Regular cardiac myocyte (primary cell): ENCODE measurements at places on chromosomes 1 and 21. TPM values are rescaled to one million over a fixed set of nuclear protein-coding genes. Genes with fewer than 3 reads are reported as not detected.

Gene C1orf87
- total RNA-seq = not detected in 2 replicates

Gene SH3D21
- total RNA-seq = 3.6 and 8.5 TPM in 2 replicates

Gene C1orf56
- 1.5 and 1.7 TPM in 2 replicates for total RNA-seq

Gene HEYL
- 0.19 and 0.28 TPM in 2 replicates for total RNA-seq

Gene RPTN
- total RNA-seq = under 0.01 TPM in 2 replicates

Gene ZZZ3
- 70.2 and 95.8 TPM in 2 replicates for total RNA-seq

Gene KRTAP7-1
- total RNA-seq = not detected in 2 replicates

Gene S100A7A
- not detected in 2 replicates for total RNA-seq

Gene FAM3B
- 0.28 TPM in 1 of 2 replicates, not detected in the other for total RNA-seq

Gene PLA2G2A
- total RNA-seq = not detected in 2 replicates

Gene KIAA0040
- total RNA-seq = 0.19 and 0.85 TPM in 2 replicates

Gene RAB42
- 0.58 and 2.0 TPM in 2 replicates for total RNA-seq

Gene LCE2B
- not detected in 2 replicates for total RNA-seq

Gene DNMT3L
- not detected in 2 replicates for total RNA-seq

Gene ACKR1
- not detected in 2 replicates for total RNA-seq

Gene OR2M4
- not detected in 2 replicates for total RNA-seq

Gene PSMA5
- total RNA-seq = 35.8 and 62.7 TPM in 2 replicates

Gene PLPPR4
- total RNA-seq = 5.2 and 18.9 TPM in 2 replicates

Gene STYXL2
- not detected in 2 replicates for total RNA-seq

Gene KIF14
- total RNA-seq = 2.0 and 17.1 TPM in 2 replicates

Gene MSH4
- 0.38 and 1.4 TPM in 2 replicates for total RNA-seq

Gene TMEM125
- total RNA-seq = under 0.01 TPM in 1 of 2 replicates, not detected in the other

Gene CLCA4
- total RNA-seq = not detected in 2 replicates

Gene SMIM12
- total RNA-seq = 19.4 and 44.3 TPM in 2 replicates

Gene PGLYRP3
- total RNA-seq = not detected in 2 replicates
